ENCODE measurements at places on chromosomes 3 and 15.

DNA sequence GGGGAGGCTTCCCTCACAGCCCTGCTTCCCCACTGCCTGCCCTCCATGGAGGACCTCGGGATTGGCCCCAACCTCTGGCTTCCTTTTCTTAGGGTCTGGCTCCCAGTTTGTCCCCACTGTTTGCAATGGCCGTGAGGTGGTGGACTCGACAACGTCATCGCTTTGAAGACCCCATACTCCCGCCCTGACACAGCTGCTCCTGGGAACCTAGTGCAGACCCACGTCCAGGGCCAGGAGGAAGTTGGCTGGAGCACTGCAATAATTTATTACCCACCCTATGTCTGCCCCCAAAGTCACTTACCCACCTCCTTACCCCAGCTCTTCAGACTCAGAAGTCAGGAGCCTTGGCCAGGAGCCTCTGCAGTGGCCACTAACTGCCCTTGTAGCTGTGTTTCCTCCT is 11.1 kb downstream of the GRM2 start:
- no peak for DNase-seq

GRCh38 chr3:76554707-76555106 is 485.2 kb upstream of the ROBO2 start:
- DNase-seq = no peak

DNA sequence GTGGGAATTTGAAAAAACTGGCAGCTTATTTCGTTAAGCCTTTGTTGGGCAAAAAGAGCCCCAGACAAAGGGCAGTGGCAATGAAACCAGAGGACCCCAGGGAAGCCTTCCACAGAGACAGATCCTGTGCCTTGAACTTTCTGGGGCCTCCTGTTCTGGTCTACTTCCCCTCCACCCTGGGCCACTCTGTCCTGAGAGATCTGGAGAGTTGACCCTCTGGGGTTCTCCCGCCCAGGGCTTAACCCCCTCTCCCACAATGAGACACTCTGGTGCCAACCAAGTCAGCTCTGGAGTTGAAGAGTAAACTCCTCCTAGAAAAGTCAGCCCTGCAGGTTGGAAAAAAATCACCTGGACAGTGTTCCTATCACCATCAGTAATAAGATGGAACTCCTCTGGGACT is 20.8 kb downstream of the EHD4 start:
- no peak for DNase-seq

DNA sequence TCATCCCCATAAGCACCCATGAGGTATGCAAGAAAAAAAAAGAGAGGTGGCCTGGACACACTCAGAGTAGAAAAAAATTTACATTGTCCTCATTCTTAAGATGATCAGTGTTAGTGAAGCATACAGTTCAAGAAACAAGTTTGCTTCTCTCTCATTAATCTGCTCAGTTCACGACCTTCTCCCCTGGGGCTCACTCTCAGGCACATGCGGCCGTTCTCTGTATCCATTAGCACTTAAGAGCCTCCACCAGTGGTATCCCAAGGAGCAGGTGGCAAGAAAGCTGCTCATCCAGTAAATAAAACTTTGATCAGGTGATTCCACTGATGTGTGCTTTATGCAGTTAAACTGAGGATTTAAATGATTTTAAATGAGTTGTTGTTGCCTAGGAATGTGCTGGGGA is 57.4 kb downstream of the ARHGAP31 start:
- DNase-seq = no peak

GRCh38 chr3:197218210-197218609 is 80.2 kb downstream of the DLG1 start:
- DNase-seq = no peak

DNA sequence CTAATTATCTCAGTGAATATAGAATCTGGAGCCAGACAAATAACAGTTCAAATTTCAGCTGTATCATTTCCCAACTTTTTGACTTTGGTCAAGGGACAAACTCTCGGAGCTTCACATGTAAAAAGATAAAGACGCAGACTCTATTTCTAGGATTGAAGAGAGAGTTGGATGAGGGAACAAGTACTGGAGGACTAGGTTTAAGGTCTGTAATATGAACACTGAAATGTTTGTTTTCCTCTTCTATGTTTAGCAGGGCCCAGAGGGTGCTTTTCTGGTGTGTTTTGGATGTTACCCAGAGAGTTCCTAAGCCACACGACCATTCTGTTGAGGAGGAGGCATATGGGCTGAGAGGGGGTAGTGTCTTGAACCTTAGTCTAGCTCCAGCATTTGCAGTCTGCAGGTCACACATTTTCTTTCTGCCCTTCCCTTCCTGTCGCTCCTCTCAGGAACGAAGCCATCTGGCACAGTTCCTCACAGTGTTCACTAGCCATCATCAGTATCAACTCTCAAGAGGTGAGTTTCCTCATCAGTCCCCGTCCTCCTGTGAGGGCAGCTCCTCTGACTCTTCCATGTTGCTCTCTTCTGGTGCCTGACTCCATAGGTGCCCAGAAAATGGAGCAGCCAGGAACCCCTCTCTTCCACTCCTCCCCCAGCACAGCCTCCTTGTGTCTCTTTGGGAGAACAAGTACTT is 250.1 kb downstream of the SQOR start:
- no peak for DNase-seq

- no peak for DNase-seq
Observed at GRCh38 chr15:69085325-69086081, 71.0 kb downstream of the NOX5 start.

- peak; percentile 15 for DNase-seq
Observed at GRCh38 chr3:13364602-13365271, 55.4 kb downstream of the NUP210 start.

DNA sequence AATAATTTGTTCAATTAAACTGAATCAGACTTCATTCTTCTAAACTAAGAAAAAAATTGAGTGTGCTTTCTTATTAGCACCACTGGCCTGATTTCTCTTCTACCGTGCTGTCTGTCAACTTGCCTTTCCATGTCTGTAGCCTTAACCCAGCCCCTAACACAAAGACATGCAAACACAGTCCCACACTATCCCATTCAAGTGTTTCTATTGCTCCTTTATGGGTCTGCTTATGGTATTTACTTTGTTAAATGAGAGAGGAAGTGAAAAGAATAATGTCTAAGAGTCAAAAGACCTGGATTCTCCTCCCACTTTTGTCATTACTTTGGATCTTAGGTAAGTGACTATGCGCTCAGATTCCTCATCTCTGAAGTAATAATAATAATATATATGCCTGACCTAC is 55.3 kb downstream of the GTF2E1 start:
- DNase-seq = no peak

- DNase-seq = no peak
Observed at GRCh38 chr3:16216373-16216935, 42.0 kb downstream of the GALNT15 start.
